ENCODE measurements at places on chromosomes 1 and 21.

DNA sequence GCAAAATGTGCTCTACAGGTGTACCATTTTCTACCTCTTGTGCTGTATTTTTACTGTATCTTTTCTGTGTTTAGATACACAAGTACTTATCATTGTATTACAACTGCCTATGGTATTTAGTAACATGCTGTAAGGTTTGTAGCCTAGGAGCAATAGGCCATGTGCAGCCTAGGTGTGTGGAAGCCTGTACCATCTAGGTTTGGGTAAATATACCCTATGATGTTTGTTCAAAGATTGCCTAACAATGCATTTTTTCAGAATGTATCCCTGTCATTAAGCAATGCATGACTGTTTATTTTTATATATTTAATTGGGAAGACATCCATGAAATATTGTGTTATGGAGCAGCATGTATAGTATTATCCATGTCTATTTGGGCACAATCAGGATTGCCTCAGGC is 11.0 kb downstream of the ETV3L start:
- ATAC-seq = no peak

- no peak for ATAC-seq
These were observed 72.7 kb upstream of the FAM20B start for GRCh38 chr1:178953034-178953433.

GRCh38 chr21:42565886-42566523 is 52.4 kb downstream of the SLC37A1 start:
- no peak for ATAC-seq

GRCh38 chr1:157469752-157470675 is 82.3 kb downstream of the FCRL5 start:
- ATAC-seq = no peak

DNA sequence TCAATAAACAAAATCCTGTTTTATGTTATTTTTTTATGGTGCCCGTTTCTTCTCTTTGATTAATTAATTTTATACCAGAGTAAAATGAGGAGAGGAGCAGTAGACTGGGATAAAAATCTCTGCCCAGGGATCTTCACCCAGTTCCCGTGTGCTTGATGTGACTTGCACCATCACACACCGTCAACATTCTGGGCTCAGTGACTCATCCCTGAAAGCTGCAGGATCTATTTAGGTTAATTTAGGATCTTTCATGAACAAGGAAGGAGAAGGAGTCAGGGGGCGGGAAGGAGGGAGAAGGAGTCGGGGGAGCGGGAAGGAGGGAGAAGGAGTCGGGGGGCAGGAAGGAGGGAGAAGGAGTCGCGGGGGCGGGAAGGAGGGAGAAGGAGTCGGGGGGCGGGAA is 182.4 kb downstream of the SMYD3 start:
- ATAC-seq = no peak

DNA sequence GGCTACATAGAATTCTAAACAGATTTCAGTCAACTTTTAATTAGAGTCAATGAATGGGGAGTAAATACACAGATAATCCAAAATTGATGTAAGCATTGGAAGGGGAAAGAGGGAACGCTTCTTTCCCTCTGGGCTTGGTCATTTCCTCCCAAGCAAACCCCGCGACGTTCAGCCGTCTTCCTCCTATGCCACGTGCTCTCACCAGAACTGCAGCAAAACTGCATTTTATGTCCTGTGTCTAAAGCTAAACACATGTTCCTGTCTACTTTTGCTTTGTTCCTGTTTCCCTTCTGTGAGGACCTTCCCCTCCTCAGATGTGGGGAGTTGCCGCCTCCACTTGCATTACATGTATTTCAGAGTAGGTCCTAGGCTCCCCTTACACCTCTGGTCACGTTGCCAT is 27.2 kb downstream of the UTP25 start:
- ATAC-seq = no peak

DNA sequence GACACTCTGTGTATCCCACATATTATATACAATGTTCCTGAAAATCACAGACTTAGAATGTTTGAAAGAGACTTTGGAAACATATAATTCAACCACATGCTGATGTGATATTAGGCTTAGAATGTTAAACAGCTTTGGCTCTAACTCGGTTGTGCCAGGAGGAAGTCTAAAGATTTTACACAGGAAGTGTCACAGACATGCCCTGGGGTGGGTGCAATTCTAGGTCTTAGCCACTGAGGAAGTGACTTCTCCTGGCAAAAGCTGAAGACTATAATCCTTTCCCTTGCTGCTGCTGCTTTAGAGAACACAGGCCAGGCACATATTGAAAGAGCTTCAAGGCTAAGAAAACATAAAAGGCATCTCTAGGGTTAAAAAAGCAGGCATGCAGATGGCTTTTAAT is 51.0 kb downstream of the RPL5 start:
- ATAC-seq = peak; percentile 63

DNA sequence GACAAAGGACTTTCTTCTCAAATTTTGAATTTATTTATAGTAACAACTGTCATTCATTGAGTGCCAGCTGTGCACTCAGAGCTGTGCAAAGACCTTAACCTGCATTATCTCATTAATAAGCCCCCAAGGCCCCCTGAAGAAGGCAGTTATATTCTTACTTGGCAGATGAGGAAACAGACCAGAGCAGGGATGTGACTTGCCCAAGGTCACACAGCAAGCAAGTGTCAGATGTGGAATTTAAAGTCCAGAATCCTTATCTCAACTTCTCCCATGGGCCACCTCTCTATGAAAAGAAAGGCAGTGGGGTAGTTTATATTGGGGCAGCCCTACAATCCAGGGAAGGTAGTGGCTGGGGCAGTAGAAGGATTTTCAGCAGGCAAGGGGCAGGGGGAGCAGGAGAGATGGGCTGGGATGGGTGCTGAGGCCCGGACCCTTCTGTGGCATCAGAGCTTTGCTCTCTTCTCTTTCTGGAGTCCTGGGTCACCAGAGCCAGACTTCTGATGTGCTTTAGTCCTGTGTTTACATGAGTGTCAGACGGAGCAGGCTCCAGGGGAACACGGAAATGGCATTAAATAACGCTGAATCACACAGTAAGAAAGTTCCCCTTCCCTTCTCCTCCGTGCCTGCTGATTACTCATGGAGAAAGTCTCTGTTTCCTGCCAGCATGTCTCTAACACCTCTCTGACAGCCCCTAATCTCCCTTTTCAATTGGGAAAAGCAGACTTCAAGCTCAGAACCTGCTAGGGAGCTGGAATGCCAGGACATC is 39.5 kb downstream of the EPHB2 start:
- ATAC-seq = peak; percentile 21
